OCI-M1 (cell line): ENCODE measurements at places on chromosomes 16 and 17.

- no peak for DNase-seq
These were observed 6.6 kb downstream of the VASN start for GRCh38 chr16:4378161-4378666.

GRCh38 chr16:9008601-9009260 is 45.0 kb upstream of the USP7 start:
- peak; percentile 82 for DNase-seq

- DNase-seq = peak; percentile 1
These were observed 9.7 kb downstream of the IRX6 start for GRCh38 chr16:55333684-55334083.

GRCh38 chr16:87562201-87562600 is 40.1 kb upstream of the JPH3 start:
- no peak for DNase-seq

DNA sequence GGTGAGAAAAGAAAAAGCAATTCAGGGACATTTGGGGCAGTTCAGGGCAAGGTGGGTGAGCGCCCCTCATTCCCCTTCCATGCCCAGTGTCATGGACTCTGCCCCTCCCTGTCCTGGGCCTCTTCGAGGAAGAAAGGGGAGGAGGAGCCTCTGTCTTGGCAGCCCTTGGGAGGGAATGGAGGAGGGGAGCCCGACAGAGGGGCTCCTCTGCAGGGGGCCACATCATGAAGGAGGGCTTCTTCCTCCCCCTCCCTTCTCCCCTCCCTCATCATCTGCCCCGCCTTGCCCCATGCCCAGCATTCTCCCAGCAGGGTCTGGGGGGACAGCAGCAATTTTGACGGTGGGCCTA is 33.2 kb upstream of the TAC4 start:
- DNase-seq = no peak

DNA sequence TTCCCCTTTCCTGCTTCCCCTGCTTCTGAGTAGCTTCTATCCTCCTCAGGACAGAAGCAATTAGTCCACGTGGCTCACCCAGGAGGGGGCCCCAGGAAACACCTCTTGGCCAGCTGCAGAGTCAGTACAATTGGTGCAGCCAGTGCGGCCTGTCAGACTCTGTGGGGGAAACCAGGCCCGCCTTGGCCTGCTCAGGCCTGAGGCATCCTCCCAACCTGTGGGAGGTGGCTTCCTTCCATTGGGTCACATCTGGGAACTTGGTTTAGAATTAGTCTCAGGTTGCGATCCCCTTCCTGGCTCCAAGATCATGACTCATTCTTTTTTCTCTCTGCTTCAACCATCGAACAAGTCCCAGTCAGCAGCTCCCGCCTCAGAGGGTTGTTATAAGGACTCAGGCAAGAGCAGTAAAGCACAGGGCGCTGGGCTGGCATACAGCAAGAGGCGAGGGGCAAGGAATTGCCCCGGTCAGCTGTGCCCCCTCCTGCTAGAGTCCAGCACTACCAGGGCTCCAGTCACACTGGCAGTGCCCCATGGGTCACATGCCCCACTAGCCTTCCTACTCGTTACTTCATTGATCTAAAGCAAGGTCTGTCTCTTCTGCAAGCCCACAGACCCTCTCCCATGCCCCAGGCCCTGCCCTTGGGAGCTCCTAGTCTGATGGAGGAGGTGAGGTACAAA is 8.1 kb upstream of the EPX start:
- DNase-seq = peak; percentile 49

DNA sequence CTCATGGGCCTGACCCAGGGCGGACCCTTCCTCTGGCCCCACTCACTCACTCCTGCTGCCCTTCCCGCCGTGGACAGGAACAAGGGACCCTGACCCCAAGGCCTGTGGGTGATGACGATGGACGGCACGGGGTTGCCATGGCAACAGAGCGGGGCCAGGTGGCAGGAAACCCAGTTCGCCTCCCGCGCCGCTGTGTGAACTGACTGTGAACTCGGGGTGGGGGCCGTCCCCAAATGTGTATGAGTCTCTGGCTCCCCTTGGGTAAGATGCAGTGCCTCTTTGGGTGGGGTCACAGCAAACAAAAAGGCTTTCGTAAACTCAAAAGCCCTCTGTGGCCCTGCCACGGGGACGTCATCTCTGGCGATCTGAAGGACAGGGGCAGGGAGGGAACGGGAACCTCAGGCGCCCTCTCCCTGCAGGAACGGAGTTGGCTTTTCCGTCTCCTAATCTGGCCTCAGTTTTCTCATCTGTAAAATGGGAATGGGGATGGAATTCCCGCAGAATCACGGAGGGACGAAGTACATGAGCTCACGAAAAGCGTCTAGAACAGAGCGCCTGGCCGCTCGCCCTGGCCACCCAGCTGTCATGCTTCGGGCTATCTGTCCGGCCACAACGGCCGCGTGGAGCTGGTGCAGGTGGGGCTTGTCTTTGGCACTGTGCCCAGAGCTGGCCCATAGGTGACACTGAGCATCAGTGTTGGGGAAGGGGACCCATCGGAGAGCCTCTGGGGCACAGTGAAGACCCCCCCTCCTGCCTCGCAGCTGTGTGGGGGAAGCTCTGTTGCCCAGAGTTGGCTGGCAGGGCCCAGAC is 44.9 kb upstream of the PABPN1L start:
- no peak for DNase-seq

DNA sequence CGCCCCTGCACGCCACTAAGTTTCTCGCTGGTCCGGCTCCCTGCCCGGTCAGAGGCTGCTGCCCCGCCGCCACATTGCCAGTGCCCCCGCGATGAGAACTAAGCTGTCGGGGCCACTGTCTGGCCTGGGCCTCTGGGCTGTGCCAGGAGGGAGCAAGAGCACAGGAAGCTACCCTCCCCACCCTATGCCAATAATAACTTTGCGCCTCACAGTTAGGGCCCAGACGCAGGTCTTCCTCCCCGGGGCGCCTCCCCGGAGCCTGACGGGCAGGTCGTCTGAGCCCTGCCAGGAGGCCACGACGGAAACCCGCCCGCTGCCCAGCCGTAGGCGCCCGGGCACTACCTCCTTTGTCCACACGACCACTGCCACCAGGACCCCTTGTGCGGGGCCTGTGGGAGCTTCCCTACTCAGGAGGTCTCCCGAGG is 1.5 kb downstream of the ZFPM1 start:
- no peak for DNase-seq

- peak; percentile 93 for DNase-seq
These were observed 1.2 kb downstream of the GRB2 start for GRCh38 chr17:75404223-75404730.
